ENCODE measurements at places on chromosomes 1 and 21.

- no peak for DNase-seq
Observed at GRCh38 chr1:227953022-227953412, 5.3 kb upstream of the WNT9A start.

DNA sequence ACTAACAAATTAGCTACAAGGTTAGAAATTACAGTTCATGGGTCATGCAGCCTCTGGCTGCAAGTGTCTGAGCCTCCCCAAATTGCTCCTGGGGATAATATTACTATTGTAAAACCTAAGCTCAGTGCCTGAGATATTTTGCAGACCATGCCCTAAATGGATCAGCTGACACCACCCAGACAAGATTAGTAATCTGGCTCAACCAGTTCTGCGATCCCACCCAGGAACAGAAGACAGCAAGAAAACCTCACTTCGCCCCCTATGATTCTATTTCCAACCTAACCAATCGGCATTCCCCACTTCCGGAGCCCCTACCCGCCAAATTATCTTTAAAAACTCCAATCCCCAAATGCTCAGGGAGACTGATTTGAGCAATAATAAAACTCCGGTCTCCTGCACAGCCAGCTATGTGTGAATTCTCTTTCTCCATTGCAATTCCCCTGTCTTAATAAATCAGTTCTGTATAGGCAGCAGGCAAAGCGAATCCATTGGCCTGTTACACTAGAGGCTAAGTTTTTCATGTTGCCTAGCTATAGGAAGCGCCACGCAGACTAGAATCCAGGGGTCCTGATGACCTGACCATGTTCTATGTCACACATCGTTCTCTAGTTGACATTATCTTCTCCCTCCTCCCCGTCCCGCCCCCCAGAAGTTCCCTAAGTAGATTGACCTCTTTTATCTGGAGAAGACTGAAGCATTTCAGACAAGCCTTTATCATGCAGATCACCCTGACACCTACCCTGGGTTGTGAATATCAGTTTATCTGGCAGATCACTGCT lies 22.4 kb upstream of the ZFYVE9 start:
- DNase-seq, result no peak

GRCh38 chr1:7929637-7930036 lies 11.0 kb downstream of the TNFRSF9 start:
- no peak for DNase-seq

- DNase-seq, result no peak
Observed at GRCh38 chr1:48767975-48768510, 8.6 kb downstream of the BEND5 start.

GRCh38 chr1:24167008-24167407 lies 20.1 kb downstream of the IFNLR1 start:
- DNase-seq, result no peak

DNA sequence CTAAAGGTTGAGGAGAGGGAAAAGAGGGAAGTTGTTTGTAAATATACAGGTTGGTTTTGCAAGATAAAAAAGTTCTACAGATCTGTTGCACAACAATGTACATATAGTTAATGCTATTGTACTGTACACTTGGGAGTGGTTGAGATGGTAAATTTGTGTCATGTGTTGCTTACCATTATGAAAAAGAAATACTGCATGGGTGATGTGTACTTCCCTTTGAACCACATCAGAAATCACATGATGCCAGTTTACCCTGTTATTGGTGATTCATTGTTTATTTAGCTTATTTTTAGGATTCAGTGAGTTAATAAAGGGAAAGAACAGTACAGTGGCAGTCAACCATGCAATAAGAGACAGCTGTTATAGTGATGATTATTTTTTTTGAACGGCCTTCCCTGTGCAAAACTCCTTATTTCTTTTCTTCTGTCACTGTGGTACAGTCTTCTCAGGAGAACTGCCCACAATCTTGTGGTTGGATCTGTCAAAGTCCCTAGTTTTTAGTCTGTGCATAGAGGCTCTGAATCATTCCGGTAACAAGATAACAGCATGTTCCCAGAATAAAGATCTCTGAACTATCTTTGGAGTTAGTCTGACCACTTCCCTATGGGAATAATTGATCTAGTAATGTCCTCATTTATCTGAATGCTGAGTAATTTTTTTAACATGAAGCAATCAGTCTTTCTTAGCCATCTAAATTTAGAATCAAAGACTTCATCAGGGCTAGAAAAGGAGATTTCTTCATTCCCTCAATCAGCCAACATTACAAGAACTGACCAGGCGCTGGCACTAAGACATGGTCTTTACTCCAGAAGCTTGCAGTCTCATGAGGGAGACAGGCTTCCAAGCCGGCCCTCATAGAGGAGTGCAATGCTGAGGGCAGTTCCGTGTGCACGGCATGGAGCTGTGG lies 84.2 kb downstream of the SH3GLB1 start:
- no peak for DNase-seq

DNA sequence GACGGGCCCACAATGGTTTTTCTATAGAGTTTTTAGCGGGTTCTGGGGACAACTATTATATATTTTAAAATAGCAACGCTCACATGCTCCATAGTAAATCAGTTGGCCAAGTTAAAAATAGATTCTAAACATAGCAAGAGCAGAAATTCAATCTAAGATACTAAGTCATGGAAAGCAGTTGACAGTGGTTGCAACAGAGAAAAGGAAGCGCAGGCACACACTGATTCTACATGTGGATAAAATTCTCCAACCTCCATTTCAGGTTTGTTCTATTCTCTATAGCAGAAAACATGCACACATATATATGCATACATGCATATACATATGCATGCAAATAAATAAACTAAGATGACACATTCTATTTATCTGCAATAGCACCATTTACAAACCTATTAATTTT lies 89.6 kb upstream of the HNRNPU start:
- DNase-seq, result no peak

DNA sequence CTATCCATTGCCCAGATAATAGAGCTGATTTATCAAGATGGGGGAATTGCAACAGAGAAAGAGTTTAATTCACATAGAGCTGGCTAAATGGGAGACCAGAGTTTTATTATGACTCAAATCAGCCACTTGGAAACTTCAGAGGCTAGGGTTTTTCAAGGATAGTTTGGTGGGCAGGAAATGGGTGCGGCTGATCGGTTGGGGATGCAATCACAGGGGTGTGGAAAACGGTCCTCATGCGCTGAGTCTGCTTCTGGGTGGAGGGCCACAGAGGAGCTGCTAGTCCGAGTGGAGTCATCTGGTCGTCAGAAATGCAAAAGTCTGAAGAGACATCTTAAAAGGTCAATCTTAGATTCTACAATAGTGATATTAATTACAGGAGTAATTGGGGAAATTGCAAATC lies 32.0 kb upstream of the FAM89A start:
- no peak for DNase-seq

- no peak for DNase-seq
Observed at GRCh38 chr1:47711184-47711847, 273.5 kb downstream of the FOXD2 start.

GRCh38 chr1:21773585-21773984 lies 9.4 kb downstream of the USP48 start:
- no peak for DNase-seq

DNA sequence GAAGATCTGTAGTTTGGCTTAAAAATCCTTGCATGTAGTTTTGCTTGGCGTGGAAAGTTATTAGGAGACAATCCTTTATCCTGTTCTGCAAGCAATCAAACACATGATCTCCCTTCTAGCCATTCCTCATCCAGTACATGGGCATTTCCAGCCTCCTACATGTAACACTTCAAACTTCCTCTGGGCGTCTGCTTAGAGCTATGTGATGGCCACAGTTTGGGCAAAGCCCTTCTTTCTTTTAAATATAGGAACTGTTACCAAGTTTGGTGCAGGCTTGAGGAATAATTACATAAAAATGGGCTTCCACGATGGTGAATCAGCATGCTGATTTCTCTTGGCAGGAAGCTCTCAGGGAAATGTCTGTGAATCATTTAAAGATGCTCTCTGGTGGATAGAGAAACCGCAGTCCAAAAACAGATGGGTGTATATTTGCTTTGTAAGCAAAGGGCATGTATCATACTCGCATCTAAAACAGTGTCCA lies 176.9 kb upstream of the FMN2 start:
- no peak for DNase-seq
